SK-N-DZ (cell line): ENCODE measurements at places on chromosomes 3 and 15.
A peak's percentile ranks its signal among the peaks of the same experiment; 100 is the strongest.

DNA sequence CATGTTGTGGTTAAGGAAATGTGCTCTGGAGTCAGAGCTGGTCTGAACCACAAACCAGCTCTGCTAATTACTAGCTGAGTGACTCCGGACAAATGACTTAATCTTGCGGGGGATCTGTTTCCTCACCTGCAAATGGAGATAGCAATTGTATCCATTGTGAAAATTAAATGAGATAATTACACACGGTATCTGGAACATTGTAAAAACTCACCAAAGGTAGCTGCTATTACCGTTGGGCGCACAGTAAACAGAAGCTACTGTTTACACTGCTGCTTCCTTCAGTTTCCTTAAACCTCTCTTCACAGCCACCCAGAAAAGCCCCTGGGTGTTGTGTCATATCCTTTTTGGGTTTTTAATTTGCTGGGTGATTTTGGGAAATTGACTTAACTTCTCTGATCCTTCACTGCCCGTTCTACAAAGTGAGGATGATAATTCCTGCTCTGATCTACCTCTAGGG is 107.8 kb downstream of the MEGF11 start:
- DNase-seq = no peak

DNA sequence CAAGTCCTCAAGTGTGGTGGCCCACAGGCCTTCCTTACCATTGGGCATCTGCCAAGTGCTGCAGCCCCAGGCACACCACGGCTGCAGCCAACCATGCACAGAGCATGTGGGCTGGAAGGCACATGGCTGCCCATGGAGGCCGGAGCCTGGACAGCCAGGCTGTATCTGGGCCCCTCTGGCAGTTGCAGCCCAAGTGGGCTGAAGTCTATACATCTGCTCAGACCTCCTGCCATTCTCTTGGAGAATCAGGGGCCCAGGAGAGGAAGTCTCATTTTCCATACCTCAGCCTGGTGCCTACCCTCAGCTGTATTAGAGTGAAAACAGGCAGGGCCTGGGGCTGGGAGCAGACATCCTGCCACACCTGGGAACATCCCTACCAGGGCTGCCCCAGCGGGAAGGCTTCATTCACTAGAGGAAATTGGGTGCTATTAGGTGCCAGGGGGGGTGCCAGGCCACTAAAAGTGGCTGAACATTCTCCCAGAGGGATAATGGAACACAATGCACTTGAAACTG is 48.0 kb upstream of the SLCO2A1 start:
- DNase-seq = no peak

DNA sequence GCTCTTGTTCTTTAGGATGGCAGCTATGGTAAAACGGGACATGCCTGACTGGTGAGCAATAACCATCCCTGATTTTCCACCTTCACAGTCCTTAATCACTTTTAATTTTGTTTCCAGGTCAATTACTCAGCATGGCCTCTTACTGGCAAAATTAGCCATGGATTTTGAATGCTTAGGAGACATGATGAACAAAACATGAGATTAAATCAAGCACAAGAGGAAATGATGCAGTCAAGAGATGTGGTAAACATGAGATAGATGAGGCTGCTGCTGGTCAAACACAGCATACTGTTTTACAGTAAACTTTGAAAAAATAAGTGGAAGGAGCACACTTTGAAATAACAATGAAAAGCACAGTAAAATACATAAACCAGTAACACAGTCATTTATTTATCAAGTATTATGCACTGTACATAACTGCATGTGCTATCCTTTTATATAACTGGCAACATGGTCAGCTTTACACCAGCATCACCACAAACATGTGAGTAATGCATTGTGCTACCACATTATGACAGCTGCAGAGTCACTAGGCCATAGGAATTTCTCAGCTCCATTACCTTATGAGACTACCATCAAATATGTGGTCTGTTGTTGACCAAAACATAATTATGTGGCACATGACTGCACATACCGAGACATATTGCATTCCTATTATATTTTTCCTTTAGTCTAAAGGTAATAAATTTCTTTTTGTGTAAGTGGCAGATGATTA is 30.1 kb upstream of the ZNF502 start:
- DNase-seq = no peak

DNA sequence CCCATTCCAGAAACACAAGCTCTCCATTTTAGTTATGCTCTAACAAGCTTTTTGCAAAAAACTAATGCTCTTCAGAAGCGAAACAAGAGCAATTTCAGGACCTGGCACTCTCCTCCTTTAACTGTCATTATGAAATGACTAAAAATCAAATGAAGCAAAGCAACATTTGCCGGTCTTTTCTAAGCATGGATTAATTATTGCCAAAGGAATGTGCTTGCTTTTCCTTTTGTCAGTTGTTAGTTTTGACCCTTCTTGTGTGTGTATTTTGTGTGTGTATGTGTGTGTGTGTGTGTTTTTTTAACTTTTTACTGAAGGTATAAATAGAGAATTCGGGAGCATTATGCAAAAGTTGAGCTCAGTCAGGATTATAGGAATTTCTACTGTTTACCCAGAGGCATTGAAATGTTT is 509.1 kb downstream of the TUSC7 start:
- no peak for DNase-seq

GRCh38 chr15:25735550-25736384 is 127.4 kb downstream of the ATP10A start:
- DNase-seq = no peak

- no peak for DNase-seq
Measured at GRCh38 chr3:59995563-59995962, 945.7 kb upstream of the CFAP20DC start.

DNA sequence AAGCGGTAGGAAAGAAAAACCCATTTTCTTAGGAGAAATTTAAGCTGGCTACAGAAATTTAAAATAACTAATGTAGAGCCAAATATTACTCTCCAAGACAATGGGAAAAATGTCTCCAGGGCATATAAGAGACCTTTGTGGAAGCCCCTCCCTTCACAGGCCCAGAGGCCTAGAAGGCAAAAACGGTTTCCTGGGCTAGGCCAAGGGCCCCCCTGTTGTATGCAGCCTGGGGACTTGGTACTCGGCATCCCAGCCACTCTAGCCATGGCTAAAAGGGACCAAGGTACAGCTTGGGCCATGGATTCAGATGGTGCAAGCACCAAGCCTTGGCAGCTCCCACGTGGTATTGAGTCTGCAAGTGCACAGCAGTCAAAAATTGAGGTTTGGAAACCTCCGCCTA is 90.1 kb downstream of the CGGBP1 start:
- no peak for DNase-seq

- DNase-seq = no peak
Measured at GRCh38 chr3:142609136-142609535, 12.9 kb downstream of the PLS1 start.

DNA sequence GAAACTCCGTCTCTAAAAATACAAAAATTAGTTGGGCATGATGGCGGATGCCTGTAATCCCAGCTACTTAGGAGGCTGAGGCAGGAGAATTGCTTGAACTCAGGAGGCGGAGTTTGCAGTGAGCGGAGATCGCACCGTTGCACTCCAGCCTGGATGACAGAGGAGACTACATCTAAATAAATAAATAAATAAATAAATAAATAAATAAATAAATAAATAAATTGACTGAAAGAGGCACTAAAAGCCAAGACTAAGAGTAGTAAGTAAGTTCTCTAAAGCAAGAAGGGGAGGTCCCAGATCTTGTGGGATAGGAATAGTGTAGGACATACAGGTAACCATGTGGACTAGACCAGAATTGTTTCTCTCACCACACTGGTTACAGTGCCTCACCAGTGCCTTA is 40.0 kb downstream of the TLNRD1 start:
- DNase-seq = no peak

DNA sequence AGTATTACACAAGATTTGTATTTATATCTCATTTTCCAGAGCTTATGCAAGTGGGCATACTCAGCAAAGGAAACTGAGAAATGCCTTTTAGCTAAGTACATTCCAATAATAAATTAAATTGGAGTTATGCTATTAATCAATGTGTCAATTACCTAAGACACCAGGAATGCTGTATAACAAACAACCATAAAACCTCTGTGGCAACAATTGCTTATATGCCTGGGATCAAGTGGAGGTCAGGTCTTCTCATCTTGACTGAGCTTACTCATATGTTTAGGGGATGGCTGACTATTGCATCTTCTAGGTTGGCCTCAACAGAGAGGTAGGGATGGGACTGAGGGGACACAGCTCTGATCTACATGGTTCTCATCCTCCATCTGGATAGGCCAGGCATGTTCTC is 30.7 kb downstream of the CD200R1L start:
- no peak for DNase-seq

GRCh38 chr15:80880086-80880485 is 100.9 kb downstream of the CEMIP start:
- no peak for DNase-seq

- DNase-seq = no peak
Measured at GRCh38 chr3:15665510-15666150, 64.1 kb downstream of the BTD start.

DNA sequence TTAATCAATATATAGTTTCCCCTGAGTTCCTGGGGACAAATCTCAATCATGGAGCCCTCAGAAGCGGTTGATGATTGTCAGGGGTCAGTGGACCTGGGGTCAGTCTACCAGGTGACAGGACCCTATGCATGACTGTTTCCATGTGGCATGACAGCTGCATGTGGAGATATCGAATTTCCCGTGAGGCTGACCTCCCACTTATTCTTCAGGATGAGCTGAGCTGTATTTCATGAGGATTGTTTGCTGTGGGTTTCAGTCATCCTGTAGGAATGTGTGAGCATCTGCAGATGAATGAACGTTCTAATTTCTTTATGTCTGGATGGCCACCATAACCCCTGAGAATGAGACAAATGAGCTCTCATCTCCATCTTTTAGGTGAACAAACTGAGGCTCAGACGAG is 93.0 kb upstream of the HES1 start:
- no peak for DNase-seq

GRCh38 chr3:65472501-65472900 is 566.2 kb downstream of the MAGI1 start:
- DNase-seq = no peak

GRCh38 chr3:133125171-133125570 is 87.0 kb downstream of the TMEM108 start:
- DNase-seq = peak; percentile 72

DNA sequence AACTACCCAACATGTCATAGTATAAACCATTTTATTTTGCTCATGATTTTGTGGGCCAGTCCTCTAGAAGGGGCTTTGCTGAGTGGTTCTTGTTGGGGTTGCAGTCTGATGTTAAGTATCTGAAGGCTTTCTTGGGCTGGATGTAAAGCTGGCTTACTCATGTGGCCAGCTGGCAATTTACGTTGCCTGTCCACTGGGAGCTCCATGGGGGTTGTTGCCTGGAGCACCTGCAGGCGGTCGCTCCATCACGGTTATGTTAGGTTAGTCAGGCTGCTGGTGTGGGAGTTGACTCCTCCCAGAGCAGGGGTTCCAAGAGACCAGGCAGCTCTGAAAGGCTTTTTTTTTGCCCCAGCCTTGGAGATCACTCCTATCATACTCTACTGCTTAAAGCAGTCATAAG is 98.1 kb downstream of the NR1D2 start:
- no peak for DNase-seq

- DNase-seq = no peak
Measured at GRCh38 chr3:141352262-141352984, 15.9 kb upstream of the ZBTB38 start.

DNA sequence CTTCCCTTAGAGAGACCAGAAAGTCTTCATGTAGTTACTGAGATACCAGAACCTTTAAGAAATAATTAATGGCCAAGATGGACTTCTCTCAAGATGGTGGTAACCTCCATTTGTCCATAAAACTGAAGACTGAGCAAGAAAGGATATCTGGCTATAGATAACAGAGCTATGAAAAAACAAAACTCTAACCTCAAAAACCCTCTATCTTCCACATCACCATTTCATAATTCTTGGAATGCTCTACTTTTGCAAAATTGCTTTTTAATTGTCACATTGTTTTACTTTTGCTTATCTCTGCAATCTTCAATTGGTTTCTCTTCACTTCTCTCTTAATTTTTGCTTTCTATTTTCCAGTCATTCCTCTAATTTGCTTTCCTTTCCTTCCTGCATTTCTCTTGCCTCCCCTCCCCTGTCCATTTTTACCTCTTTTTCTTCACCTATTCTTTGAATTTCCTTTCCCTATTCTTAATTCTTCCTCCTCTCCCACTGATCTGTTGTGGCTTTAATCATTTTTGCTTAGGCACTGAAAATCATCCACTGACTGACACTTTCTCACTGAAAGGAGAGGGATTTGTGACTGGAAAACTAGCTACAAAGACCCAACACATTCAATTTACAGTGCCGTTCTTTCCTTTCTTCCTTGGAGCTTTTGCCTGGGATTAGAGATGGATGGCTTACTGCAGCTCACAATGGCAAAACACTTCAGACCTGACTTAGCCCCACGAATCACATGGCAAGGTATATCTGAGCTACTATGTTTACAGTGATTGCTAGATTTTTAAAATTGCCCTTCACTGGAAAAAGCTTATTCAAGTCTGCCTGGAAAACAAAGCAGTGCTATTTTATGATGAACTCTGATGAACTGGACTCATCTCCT is 242.8 kb downstream of the CHST2 start:
- no peak for DNase-seq

GRCh38 chr3:1609416-1609815 is 489.2 kb upstream of the CNTN4 start:
- DNase-seq = no peak

- no peak for DNase-seq
Measured at GRCh38 chr15:96893159-96893906, 562.8 kb downstream of the NR2F2 start.

GRCh38 chr3:58164906-58165821 is 45.6 kb downstream of the DNASE1L3 start:
- DNase-seq = no peak

DNA sequence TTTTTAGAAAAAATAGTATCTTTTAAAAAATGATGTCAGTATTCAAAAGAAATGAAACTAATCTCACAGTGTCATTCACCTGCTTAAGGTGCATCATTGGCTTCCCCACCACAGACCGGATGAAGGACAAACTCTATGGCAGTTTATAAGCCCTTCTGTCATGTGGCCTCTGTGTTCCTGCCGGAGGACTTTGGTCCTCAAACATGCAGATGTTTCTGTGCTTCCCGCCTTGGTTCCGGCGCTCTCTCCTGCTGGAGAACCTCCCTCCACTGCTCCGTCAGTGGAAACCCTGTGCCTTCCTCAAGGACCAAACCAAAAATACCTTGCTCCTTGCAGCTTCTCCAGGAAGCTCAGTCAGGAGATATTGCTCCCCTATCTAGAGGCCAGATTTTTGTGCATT is 326.3 kb downstream of the UACA start:
- no peak for DNase-seq
